ENCODE measurements at places on chromosomes 6 and 20. TPM values are rescaled to one million over a fixed set of nuclear protein-coding genes. Genes with fewer than 3 reads are reported as not detected.

The SLC17A4 gene
- total RNA-seq: not detected

The PKIG gene
- total RNA-seq: 2.1 TPM

The EPHA7 gene
- not detected for total RNA-seq

The SLC26A8 gene
- total RNA-seq: not detected

The RHAG gene
- total RNA-seq: not detected

The RIPOR3 gene
- not detected for total RNA-seq

The MACROD2 gene
- total RNA-seq: 0.08 TPM

The CTCFL gene
- total RNA-seq: not detected

The SIRPB1 gene
- 1.3 TPM for total RNA-seq

The SPATS1 gene
- total RNA-seq: not detected

The CDS2 gene
- 56.2 TPM for total RNA-seq

The SH3BGRL2 gene
- 0.13 TPM for total RNA-seq

- peaks cover 59% of the 10 kb centered on the region for H3K36me3 ChIP-seq
- no peaks in the 10 kb centered on the region for H3K27me3 ChIP-seq
- H3K27ac ChIP-seq: no peak overlapping the region
- H3K4me1 ChIP-seq: no peaks in the 10 kb centered on the region
- no peak overlapping the region for H3K4me3 ChIP-seq
- no peak for DNase-seq
Measured at GRCh38 chr6:15508931-15509330, 153.9 kb downstream of the DTNBP1 start.

- H3K4me3 ChIP-seq: no peak overlapping the region
- no peaks in the 10 kb centered on the region for H3K4me1 ChIP-seq
- no peak overlapping the region for H3K27ac ChIP-seq
- H3K36me3 ChIP-seq: no peaks in the 10 kb centered on the region
- DNase-seq: no peak
Measured at GRCh38 chr6:91442342-91442741, 855.5 kb upstream of the MAP3K7 start.

GRCh38 chr6:101980924-101981323 lies 587.4 kb downstream of the GRIK2 start:
- no peak overlapping the region for H3K4me3 ChIP-seq
- H3K4me1 ChIP-seq: no peaks in the 10 kb centered on the region
- no peak overlapping the region for H3K27ac ChIP-seq
- no peaks in the 10 kb centered on the region for H3K36me3 ChIP-seq
- DNase-seq: no peak
- H3K27me3 ChIP-seq: no peaks in the 10 kb centered on the region

- H3K4me3 ChIP-seq: no peak overlapping the region
- H3K27ac ChIP-seq: no peak overlapping the region
- DNase-seq: no peak
- peaks cover 11% of the 10 kb centered on the region for H3K4me1 ChIP-seq
- no peaks in the 10 kb centered on the region for H3K36me3 ChIP-seq
- no peaks in the 10 kb centered on the region for H3K27me3 ChIP-seq
Measured at GRCh38 chr20:19071446-19071725, 141.1 kb upstream of the SLC24A3 start.

GRCh38 chr6:153150752-153151440 lies 19.8 kb upstream of the RGS17 start:
- H3K36me3 ChIP-seq: no peaks in the 10 kb centered on the region
- H3K27me3 ChIP-seq: peaks cover 3% of the 10 kb centered on the region
- no peak overlapping the region for H3K4me3 ChIP-seq
- no peaks in the 10 kb centered on the region for H3K4me1 ChIP-seq
- DNase-seq: no peak

DNA sequence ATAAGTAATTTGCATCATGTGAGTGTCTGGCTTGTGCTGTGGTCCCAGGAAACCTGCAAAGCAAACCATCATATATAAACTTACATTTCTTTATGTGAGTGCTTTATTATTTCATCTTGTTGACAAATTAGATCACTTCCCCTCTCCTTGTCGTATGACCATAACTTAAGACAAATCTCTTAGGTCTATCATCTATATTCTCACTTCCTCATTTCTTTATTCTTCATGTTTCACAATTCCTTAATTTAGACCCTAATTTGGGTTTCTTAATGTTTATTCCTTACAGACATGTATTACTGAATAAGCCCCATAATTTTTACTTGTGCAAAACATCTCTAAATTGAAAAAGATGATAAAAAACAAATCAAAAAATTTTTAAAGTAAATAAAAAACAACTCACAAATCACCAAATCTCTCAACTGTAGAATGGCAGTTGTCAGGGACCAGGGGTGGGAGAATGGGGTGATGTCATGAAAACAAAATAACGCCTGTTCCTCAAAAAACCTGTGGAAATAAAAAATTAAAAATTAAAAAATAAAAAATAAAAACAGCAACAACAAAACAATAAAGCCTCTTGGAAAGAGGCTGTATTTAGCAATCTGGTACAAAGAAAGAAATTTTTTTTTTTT lies 49.5 kb upstream of the FBXO30 start:
- H3K27me3 ChIP-seq: no peaks in the 10 kb centered on the region
- no peak overlapping the region for H3K4me3 ChIP-seq
- no peak for DNase-seq
- H3K4me1 ChIP-seq: peaks cover 27% of the 10 kb centered on the region
- no peak overlapping the region for H3K27ac ChIP-seq
- H3K36me3 ChIP-seq: peaks cover 15% of the 10 kb centered on the region

DNA sequence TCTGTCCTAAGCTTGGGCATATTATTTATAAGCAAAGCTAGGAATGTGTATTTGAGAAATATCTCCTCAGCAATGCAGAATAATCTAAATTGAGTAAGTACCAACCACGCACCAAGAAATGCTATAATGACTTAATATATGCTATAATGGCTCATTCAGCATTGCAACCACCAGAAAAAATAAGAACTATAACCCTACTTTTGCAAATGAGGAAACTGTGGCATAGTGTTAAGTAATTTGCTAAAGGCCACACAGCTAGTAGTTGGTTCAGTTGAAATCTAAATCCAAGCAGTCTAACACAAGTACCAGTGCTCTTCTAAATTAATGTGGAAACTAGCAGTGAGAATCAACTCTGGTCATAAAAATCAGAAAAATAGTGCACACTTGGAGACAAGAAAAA lies 35.7 kb downstream of the HBS1L start:
- peaks cover 53% of the 10 kb centered on the region for H3K4me1 ChIP-seq
- H3K27ac ChIP-seq: no peak overlapping the region
- no peak for DNase-seq

DNA sequence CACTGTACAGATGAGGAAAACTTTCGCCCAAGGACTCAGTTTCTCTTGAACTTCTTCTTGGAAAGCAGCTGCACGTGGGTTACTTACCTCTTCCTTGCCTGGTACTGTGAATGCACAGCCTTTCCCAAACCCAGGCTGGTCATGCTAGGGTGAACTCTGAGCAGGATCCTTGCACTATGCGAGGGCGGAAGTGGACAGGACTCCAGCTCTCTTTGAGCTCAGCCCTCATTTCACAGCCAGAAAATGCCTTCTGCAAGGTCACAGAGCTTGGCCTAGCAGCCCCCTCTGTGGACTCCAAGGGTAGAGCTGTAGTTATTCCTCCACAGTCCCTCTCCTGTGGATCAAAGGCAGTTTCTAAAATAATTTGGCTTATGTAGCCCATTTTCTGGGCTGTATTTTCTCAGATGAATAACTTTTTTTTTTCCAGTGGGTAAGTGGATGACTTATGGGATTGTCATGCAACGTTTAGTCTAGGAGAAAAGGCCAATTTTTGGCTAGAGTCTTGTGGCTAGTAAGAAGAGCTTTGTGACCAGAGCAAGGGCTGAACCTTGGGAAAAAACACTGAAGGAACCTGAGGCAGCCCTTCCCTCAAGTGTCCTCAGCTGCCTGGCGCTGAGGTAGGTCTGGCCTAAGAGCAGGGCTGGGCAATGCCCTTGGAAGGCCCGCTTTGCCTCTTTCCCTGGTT lies 172.7 kb downstream of the SCP2D1 start:
- no peaks in the 10 kb centered on the region for H3K36me3 ChIP-seq
- H3K27ac ChIP-seq: no peak overlapping the region
- no peak overlapping the region for H3K4me3 ChIP-seq
- H3K27me3 ChIP-seq: no peaks in the 10 kb centered on the region

- peaks cover 65% of the 10 kb centered on the region for H3K4me1 ChIP-seq
- peak overlapping the region; percentile 48 for H3K4me3 ChIP-seq
- DNase-seq: peak; percentile 56
- H3K27ac ChIP-seq: peak overlapping the region; percentile 69
- no peaks in the 10 kb centered on the region for H3K27me3 ChIP-seq
Measured at GRCh38 chr20:45368221-45368980, 5.4 kb downstream of the SYS1 start.

DNA sequence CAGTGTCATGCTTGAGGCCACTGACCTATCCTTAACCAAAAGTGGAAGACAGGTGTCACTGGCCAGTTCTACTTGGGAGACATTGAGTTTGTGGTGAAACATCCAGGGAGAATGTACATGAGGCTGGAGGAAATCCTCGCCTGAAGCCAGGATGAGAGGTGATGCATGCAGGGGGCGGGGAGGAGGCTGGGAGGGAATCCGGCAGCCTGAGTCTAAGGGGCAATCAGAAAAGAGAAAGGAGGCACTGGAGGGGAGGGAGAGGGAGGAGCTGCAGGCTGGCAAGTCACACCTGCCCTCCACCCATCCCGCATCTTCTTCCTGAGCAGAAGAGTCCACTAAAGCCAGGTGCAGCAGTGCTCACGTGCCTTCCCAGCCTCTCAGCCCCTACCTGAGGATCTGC lies 14.9 kb upstream of the DDO start:
- H3K4me3 ChIP-seq: no peak overlapping the region
- peaks cover 6% of the 10 kb centered on the region for H3K27me3 ChIP-seq
- H3K4me1 ChIP-seq: no peaks in the 10 kb centered on the region

DNA sequence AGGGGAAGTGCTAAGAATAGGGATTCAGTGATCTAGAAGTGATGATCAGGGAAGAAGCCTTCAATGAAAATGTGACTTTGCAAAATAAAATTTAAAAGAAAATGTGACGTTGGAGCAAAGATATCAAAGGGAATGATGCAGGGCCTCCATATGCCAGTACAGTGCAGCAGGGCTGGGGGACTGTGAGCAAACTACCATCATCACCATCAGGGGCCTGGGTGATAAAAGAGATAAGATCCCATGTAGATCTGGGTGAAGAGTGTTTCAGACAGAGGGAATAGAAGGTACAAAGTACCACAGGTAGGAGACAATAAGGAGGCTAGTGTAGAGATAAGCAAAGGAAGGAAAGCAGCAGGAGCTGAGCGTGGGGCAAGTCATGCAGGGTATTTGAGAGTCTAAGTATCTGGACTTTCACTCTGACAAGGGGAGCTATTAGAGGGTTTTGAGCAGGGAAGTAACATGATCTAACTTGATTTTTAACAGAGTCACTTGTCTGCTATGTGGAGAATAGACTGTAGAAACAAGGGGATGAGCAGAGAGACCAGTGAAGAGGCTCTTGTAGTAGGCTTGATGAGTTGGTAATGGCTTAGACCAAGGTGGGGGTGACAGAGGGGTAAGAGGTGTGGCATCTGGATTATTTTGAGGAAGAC lies 295.6 kb downstream of the ZFAND3 start:
- H3K4me1 ChIP-seq: no peaks in the 10 kb centered on the region
- DNase-seq: no peak
- no peak overlapping the region for H3K4me3 ChIP-seq
- H3K36me3 ChIP-seq: peaks cover 10% of the 10 kb centered on the region
- H3K27me3 ChIP-seq: no peaks in the 10 kb centered on the region

DNA sequence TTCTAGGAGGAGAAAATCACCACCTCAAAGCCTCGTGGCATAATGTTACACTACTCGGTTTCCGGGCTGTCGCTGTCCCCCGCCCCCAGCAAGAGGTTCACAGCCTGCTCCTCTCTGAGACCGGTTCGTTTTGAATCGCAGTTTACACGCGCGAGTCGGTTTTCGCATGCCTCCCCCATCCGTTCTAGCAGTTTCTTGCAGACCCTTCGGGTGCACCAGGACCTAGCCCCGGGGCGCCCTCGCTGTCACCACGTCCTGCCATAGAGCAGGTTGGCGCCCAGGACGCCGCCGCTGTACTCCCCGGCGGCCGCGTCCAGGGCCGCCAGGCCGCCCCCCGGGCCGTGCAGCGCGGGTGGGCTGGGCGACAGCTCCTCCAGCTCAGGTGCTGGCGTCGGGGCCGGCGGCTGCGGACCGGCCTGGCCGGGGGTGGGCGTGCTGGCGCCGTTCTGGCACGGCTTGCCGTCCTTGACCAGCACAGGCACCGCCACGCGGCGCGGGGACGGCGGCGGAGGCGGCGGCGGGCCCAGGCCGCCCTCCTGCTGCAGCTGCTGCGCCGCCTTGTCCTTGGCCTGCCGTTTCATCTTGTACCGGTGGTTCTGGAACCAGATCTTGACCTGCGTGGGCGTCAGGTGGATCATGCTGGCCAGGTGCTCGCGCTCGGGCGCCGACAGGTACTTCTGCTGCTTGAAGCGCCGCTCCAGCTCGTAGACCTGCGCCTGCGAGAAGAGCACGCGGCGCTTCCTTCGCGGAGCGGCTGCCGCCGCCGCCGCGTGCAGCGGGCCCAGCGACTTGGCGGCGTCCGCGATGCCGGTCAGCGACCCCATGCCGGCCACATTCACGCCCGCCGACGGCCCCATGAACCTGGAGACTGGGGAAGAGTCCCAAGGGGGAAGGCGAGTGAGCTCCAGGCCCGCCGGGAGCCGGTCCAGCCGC lies 1.4 kb downstream of the NKX2-4 start:
- peak overlapping the region; percentile 32 for H3K27ac ChIP-seq
- H3K4me1 ChIP-seq: peaks cover 31% of the 10 kb centered on the region
- H3K4me3 ChIP-seq: peak overlapping the region; percentile 54
- peak; percentile 68 for DNase-seq
- peaks cover 10% of the 10 kb centered on the region for H3K36me3 ChIP-seq

DNA sequence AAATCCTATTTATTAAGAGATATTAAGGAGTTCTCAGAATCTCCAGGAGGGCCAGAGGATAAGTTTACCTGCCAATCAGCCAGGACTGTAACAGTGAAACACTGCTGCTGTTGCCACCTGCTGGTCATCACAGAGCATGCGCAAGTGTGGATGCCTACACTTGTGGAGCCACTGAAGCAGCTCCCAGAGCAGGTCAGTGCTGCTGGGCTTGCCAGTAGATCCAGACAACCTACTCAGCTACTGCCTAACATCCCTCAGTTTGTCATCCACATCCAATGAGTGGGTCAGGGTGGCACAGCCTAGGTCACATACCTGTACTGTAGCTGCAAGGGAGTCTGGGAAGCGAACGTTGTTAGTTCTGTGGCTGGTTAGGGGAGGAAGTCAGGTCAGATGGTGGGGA lies 18.3 kb upstream of the NHSL1 start:
- peaks cover 39% of the 10 kb centered on the region for H3K4me1 ChIP-seq
- H3K36me3 ChIP-seq: no peaks in the 10 kb centered on the region

DNA sequence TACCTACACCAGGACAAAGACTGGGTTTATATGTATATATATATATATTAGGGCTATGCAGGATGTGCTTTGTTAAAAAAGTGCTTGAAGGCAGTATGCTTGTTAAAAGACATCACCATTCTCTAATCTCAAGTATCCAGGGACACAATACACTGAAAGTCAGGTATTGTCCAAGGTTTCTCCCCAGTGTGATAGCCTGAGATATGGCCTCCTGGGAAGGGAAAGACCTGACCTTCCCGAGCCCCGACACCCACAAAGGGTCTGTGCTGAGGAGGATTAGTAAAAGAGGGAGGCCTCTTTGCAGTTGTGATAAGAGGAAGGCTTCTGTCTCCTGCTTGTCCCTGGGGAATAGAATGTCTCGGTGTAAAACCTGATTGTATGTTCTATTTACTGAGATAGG lies 156.9 kb downstream of the GPX5 start:
- H3K27me3 ChIP-seq: peaks cover 57% of the 10 kb centered on the region
- no peaks in the 10 kb centered on the region for H3K36me3 ChIP-seq
- H3K4me1 ChIP-seq: peaks cover 21% of the 10 kb centered on the region
- no peak overlapping the region for H3K27ac ChIP-seq
- no peak for DNase-seq
- H3K4me3 ChIP-seq: no peak overlapping the region

GRCh38 chr6:41721414-41721813 lies 14.0 kb downstream of the TFEB start:
- DNase-seq: no peak
- no peak overlapping the region for H3K4me3 ChIP-seq
- peaks cover 19% of the 10 kb centered on the region for H3K4me1 ChIP-seq
- no peak overlapping the region for H3K27ac ChIP-seq

All from activated CD8-positive, alpha-beta T cell treated with anti-CD3 and anti-CD28 coated beads, Interleukin-2, amount 10 ng/mL, durations not matched to agents 7 days and 5 days (primary cell).